ENCODE measurements at places on chromosomes 3 and 15.

DNA sequence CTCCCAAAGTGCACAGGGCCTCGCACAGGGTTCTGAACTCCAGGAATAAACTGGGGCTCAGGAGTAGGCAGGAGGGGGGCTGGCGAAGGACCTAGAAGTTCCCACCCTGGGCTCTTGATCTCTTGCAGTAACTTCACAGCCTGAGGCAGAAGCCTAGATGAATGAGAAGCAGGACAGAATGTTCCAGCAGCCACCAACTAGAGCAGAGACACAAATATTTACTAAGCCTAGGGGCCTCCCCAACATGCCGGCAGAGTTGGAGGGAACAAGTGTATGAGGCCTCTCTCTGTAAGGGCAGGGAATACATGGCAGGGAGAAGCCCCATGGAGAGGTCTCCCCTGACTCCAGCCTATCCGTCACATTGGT is 25.3 kb upstream of the C15orf39 start:
- no peak for DNase-seq

DNA sequence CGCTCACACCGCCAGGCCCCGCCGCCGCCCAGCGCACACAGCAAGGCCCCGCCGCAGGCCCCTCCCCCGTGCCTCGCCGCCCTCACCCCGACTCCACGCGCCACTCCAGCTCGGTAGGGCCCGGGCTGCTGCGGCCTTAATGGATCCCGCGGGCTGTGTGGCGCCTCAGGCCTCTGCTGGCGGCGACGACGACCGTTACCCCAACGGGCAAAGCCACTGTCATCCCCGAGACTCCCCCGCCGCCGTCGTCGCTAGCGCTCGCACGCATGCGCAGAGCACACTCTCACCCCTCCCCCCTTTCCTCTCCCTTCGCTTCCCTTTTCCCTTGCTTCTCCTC is at the start of gene MSL2:
Gene MSL2, minus strand, starts transcription at position 272 of the 337 bp plus-strand sequence. CDS start 1,222 bp downstream, outside the sequence.
- no peak for DNase-seq

GRCh38 chr15:66735909-66736305 is 33.9 kb downstream of the SMAD6 start:
- DNase-seq, result peak; percentile 42

- no peak for DNase-seq
Measured at GRCh38 chr15:80957976-80958375, 31.6 kb downstream of the MESD start.

All from psoas muscle (tissue), 8 donors.